Activated CD4-positive, alpha-beta T cell treated with anti-CD3 and anti-CD28 coated beads for 36 hours (primary cell): ENCODE measurements at places on chromosomes 6 and 20.

DNA sequence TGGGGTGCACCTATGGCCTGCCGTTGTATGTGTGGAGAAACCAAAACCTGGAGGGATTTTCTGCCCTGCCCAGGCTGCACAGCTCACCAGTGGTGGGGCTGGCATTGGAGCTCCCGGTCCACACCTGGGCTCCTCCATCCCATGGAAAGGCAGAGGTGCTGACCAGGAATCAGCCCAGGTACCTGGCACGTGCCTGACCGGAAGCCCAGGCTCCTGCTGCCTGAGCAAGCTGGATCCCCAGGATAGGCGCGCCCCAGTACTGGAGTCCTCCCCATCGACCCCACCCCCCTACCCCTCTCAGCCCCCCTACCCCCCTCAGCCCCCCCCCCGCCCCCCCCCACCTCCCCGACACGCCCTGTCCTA lies 39.9 kb upstream of the HMGA1 start:
- peak overlapping the region; percentile 80 for H3K27ac ChIP-seq
- H3K36me3 ChIP-seq: no peaks in the 10 kb centered on the region
- H3K4me3 ChIP-seq: peak overlapping the region; percentile 73
- DNase-seq: no peak
- no peaks in the 10 kb centered on the region for H3K27me3 ChIP-seq
- peaks cover 11% of the 10 kb centered on the region for H3K4me1 ChIP-seq

- no peak overlapping the region for H3K27ac ChIP-seq
- no peaks in the 10 kb centered on the region for H3K27me3 ChIP-seq
- H3K4me3 ChIP-seq: no peak overlapping the region
- no peak for DNase-seq
Observed at GRCh38 chr6:113009682-113010081, 662.6 kb downstream of the RFPL4B start.

DNA sequence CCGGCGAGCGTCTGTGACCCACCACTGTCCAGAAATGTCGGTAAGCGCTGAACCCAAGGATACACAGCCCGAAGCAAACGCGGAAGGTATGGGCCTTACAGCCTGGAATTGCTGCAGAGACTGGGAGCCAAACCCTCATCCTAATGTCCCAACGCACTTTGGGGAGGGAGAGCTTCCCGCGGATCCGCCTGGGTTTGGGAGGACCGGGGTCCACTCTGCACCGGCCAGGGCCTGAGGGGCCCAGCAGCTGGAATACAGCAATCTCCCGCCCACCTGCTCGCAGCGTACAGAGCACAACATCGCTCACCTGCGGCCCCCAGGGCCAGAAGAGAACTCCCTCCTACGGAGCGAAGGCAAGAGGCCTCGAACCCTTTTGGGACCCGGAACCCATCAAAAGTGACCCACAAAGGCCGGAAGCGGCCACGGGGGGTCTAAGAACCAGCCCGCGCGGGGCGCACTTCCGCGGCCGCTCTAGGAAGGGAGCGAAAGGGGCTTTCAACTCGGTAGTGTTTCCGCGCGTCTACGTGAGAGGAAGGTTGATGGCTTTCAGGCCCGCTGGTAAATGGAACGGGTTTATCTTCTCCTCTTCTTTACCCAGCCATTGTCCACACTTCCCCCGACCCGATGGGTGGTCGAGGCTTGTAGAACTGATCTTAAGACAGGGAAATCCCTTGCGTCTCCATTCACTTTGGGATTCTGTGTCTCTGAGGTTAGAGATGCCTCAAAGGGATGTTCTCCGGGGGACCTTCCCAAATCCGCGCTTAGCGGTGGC lies at the start of gene ZSCAN12:
TSS of gene ZSCAN12 (minus strand) at position 398 of the 772 bp plus-strand sequence. CDS start 1,342 bp downstream, outside the sequence.
- H3K36me3 ChIP-seq: peaks cover 28% of the 10 kb centered on the region
- H3K4me1 ChIP-seq: peaks cover 42% of the 10 kb centered on the region
- H3K27ac ChIP-seq: peak within 1 kb of the TSS; percentile 92
- peaks cover 15% of the 10 kb centered on the region for H3K27me3 ChIP-seq

DNA sequence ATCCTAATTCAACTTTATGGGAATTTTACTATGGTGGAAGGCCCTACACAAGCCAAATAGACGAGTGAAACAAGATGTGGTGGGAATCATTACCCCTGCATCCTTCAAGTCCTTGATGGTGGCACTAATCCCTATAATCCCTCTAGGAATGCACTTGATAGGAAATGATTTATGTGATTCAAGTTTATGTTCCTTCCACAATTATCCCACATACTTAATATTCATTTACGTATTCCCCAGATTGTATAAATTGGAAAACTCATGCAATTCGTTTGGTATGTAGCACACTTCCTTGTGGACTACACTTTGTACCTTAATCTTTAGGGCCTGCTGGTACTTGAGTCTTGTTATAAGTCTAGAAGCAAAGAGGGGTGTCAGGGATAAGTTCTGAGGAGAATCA lies 40.8 kb downstream of the PKIB start:
- no peaks in the 10 kb centered on the region for H3K36me3 ChIP-seq
- H3K27me3 ChIP-seq: no peaks in the 10 kb centered on the region
- H3K27ac ChIP-seq: no peak overlapping the region

- H3K27ac ChIP-seq: no peak overlapping the region
- H3K4me1 ChIP-seq: no peaks in the 10 kb centered on the region
Observed at GRCh38 chr6:110430236-110430635, 14.9 kb upstream of the DDO start.

DNA sequence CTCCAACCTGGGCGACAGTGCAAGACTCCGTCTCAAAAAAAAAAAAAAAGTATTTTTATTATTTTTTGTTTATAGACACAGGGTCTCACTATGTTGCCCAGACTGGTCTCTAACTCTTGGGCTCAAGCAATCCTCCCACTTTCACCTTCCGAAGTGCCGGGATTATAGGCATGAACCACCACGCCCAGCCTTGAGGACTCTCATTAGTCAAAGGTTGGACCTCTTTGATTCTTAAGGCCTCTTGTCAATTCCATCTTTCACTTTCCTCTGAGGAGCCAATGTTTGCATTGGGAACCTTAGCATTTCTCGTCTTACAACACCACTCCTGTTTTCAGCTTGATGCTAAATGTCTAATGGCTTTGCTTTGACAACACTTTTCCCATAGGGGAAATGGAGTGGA lies 16.1 kb upstream of the CDK19 start:
- H3K36me3 ChIP-seq: no peaks in the 10 kb centered on the region
- no peak for DNase-seq
- no peaks in the 10 kb centered on the region for H3K27me3 ChIP-seq
- no peaks in the 10 kb centered on the region for H3K4me1 ChIP-seq
- no peak overlapping the region for H3K4me3 ChIP-seq
- H3K27ac ChIP-seq: no peak overlapping the region

DNA sequence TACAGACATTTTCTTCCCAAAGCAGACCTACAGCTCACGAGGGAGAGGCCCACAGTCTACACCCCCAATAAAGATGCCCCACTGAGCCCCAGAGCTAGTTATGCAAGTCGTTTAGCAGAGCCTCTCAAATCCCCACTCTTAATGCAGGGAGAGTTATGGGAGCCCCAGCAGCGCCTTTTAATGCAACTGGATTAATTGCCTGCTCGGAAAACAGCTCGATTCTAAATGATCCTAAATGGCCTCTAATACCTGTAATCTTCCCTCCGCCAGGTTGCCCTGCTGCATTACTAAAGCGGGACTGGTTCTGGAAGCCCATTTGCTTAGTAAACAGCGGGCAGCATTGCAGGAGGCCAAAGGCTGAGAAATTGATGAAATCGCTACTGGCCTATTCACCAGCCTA lies 656.9 kb downstream of the PTPRT start:
- no peaks in the 10 kb centered on the region for H3K36me3 ChIP-seq
- H3K4me3 ChIP-seq: no peak overlapping the region
- DNase-seq: no peak
- H3K27ac ChIP-seq: no peak overlapping the region
- H3K4me1 ChIP-seq: no peaks in the 10 kb centered on the region

- no peaks in the 10 kb centered on the region for H3K36me3 ChIP-seq
- no peaks in the 10 kb centered on the region for H3K4me1 ChIP-seq
- no peak overlapping the region for H3K4me3 ChIP-seq
- peaks cover 6% of the 10 kb centered on the region for H3K27me3 ChIP-seq
Observed at GRCh38 chr6:104589940-104590339, 269.8 kb downstream of the HACE1 start.

DNA sequence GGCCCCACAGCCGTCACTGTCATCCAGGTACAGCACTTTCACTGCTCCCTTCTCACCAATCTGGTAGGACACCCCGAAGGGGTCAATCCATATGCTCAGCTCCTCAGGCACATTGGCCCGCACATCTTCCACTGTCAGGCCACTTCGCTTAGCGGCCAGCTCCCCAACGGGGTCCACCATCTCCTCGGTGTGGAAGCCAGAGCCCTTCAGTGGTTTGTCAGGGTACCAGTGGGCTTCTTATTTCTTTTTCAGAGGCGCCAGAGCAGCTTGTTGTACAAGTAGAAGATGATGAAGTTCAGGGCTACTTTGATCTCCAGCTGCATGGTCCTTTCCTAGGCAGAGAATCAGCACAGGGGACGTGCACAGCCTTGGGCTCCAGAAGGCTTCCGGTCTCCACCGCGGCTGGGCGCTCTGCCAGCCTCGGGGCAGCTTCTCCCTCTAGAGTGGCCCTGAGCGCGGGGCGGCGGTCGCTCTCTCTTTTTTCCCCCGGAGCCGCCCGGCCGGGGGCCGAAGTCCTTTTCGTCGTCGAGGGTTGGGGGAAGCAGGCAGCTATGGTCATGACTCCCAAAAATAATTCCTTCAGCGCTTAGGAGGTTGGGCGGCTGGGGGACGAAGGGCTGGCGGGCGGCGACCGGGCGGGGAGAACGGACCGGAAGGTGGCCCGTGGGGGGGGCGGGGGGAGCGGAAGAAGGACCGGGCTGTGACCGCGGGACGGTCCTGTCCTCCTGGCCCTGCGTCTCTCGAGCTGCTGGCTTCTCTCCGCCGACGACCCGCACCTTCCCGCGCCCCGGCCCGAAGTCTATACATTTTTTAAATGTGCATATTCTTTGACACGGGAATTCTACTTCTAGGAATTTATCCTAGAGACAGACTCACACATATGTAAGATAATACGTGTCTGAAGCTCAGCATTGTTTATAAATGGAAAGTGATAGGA lies 6.5 kb upstream of the ZSCAN9 start:
- DNase-seq: peak; percentile 50
- peaks cover 69% of the 10 kb centered on the region for H3K27me3 ChIP-seq
- peaks cover 8% of the 10 kb centered on the region for H3K4me1 ChIP-seq

DNA sequence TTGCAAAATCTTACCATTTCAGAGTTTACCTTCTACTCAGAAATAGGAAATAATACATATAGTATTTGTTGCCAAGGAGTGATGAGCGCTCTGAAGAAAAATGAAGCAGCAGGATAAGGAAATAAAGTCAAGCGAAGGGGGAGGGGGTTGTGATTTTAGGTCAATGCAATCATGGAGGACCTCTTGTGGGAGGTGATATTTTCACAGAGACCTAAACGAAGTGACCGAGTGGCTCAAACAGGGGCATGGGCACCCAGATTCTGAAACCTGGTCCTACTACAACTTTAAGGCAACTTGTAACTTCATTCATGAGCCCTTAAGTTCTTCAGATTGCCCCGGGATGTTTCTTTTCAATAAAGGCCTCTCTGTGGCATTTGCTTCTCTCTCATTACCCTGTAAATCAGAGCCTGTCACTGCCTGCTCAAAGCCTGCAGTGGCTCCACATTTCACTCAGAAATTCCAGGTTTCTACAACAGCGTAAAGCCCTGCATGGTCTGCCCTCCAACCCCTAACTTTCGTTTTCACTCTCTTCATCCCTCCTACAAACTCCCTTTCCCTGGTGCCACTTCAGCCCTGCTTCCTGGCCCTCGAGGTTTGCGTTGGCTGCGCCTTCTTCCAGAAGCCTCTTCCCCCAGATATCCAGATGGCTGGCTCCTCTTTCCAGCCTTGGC lies 162.7 kb downstream of the TBC1D7 start:
- no peak overlapping the region for H3K4me3 ChIP-seq
- H3K36me3 ChIP-seq: no peaks in the 10 kb centered on the region
- peaks cover 10% of the 10 kb centered on the region for H3K27me3 ChIP-seq
- no peaks in the 10 kb centered on the region for H3K4me1 ChIP-seq

DNA sequence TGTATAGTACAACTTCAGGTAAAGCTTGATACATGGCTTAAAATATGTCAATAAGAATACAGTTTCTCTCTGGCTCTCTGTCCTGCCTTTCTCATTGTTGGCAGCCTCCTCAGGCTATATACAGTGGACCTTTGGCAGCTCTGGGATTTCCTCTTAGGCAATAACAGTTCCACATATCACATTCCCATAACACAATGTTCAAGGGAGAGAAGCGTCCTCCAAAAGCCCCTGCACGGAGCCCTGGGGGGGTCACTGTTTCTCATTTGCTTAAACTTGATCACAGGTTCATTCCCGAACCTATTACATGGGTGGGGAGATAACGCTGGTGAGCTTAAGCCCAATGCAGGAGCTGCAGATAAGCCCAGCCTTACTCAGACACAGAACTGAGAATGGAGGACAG lies 4.4 kb upstream of the FLRT3 start:
- H3K4me3 ChIP-seq: no peak overlapping the region
- H3K36me3 ChIP-seq: no peaks in the 10 kb centered on the region
- no peak for DNase-seq
- no peaks in the 10 kb centered on the region for H3K4me1 ChIP-seq

DNA sequence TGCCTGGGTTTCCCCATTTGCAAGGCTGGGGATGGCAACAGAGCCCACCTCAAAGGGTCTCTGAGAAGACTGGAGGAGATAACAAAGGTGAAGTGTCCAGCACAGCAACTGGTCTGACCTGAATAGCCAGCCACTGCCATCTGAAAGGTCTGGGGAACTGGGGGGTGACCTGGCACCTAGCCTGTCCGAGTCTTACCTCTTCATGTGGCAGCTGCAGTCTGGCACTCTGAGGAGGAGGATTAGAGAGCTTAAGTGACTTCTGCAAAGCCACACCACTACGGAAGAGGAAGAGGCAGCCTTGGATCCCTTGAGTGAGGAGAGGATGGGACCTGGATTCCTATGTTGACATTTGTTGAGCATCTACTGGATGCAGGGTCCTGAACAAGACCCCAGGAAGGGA lies 22.2 kb downstream of the C20orf203 start:
- H3K27ac ChIP-seq: no peak overlapping the region
- no peaks in the 10 kb centered on the region for H3K36me3 ChIP-seq
- peaks cover 12% of the 10 kb centered on the region for H3K4me1 ChIP-seq
- no peak overlapping the region for H3K4me3 ChIP-seq

DNA sequence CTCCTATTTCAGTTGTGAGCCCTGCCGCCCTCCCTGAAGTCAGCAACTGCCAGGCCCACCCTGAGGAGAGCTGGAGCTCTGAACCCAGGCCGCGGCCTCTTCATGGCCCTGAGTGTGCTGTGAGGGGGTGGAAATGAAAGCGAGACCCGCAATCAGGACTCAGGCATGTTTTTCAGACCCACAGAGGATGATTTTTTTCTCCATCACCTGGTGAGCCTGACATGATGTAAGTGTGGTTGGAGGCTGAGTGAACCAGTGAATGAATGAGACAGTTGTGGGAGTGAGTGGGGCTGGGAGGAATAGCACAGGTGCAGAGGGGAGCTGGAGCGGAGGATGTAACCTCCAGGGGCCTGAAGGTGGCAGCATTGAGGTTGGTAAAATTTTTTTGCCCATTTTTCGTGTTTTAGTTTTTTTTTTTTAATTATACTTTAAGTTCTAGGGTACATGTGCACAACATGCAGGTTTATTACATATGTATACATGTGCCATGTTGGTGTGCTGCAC lies 18.3 kb downstream of the RAET1L start:
- peaks cover 2% of the 10 kb centered on the region for H3K36me3 ChIP-seq
- H3K4me3 ChIP-seq: no peak overlapping the region
- H3K27ac ChIP-seq: no peak overlapping the region
- H3K4me1 ChIP-seq: peaks cover 39% of the 10 kb centered on the region
- H3K27me3 ChIP-seq: peaks cover 40% of the 10 kb centered on the region
